ENCODE measurements at places on chromosomes 4 and X.

DNA sequence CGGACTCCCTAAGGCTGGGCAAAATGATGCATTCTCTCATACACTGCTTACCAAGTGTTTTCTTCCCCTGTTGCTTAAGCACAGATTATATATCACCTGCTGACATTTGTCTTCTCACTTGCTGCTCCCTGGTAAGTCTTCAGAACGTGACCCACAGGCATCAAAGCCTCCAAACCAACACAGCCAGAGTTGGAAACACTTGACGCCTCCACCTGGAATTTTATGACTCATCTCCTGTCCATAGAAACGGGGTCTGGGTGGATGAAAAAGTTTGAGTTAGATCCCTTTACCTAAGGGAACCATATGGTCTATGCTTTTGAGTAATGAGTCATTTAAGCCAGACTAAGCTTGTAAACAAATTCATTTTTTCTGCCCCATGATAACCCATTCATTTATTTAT, 251.6 kb downstream of the USP46 start:
- no peak for DNase-seq

DNA sequence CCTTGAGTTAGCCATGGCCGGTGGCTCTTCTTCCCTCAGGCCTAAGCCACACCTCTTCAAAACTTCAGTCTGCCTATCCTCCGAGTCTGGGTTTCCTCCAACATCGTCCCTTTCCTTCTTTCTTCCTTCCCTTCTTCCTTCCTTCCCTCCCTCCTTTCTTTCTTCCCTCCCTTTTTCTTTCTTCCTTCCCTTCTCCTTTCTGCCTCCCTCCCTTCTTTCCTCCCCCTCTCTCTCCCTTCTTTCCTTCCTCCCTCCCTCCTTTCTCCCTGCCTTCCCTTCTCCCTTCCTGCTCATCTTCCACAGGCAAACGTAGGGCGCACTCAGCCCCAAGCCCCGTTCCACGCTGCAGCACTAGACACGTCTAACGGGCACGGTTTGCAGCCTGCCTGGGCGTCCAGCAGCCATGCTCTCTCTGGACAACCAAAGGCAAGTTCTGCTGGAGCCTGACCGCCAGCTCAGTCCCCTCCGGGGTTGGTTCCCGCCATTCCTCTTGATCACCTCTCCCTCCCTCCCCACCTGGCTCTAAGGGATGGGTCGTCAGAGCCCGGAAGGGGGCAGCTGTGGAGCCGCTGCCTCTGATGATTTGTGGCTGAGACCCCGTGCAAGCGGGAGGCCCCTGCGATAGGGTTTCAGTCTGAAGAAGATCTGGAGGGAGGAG, 34.1 kb upstream of the CLDN24 start:
- no peak for DNase-seq

- no peak for DNase-seq
These were observed 164.2 kb upstream of the ACTRT1 start for GRCh38 chrX:128216364-128216763.

DNA sequence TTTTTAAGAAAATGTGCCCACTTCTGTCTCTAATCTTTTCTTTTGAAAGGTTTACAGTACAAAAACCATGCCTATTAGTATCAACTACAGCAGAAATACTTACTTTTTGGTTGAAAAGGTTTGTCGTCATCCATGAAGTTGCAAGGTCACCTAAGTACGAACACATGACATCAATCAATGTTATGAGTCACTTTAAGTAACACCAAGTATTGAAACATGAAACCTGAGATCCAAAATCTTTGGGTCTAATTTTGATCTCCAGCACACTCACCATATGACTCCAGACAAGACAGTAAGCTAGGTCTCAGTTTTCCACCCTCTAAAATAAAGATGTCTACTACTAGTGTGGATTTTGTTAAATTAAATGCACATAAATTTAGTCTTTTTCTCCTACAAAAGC, 8.4 kb downstream of the ZNF280C start:
- DNase-seq: no peak

GRCh38 chr4:17112292-17112659, 213.8 kb upstream of the LDB2 start:
- DNase-seq: no peak

DNA sequence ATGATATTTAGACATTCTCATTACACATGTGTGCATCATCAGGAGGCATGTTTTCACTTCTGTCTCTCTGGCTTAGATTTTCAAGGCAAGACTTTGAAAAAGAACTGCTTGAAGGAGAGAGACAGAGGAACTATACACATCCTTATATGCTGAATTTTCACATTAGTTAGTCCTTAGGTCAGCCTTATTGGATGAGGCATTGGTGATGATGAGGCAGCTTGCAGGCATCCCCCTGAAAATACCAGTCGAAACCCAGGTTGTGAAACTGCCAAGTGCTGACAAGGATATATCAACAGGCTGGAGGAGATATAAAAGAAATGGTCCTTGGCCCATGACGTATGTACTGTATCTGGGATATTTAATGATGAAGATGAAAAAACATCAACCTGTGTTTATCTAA, 297.2 kb upstream of the AADAT start:
- DNase-seq: no peak

DNA sequence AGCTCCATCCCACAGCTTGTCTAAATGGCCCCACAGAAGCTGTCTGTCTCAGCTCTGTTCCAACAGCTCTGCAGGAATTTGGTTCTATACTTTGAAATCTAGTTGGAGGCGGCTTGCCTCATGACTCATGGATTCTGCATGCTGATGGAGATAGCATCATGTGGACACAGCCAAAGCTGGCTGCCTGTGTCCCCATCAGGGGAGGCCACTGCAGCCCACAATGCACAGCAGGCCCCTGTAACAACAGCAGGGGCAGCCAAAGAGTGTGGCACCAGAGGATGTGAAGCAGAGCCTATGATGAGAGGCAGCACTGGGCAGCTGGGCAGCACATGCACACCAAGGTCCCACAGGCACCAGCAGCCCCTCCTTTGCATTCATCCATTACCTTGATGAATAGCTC, 67.2 kb downstream of the DCAF12L1 start:
- DNase-seq: no peak

DNA sequence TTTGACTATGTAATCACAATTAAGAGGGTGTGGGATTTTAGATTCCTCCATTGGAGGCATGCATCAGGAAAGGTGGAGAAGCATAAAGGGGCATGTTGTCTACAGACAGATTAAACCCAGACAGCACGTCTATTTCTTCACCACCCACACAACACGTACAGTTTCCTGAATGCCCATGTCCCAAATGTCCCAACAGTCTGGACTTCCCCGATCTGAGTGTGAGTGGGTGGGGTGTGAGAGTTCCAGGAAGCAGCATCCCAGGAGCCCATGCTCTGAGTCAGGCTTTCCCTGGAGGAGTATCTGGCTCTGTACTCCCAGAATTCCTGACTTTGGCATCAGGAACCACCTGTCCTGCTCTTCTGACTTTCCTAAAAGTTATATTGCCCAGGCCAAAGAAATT, 30.8 kb upstream of the NDP start:
- no peak for DNase-seq

- DNase-seq: no peak
These were observed 332.3 kb downstream of the ADGRL3 start for GRCh38 chr4:61532336-61533000.

GRCh38 chr4:172997217-172997609, 171.4 kb upstream of the GALNT7 start:
- no peak for DNase-seq

DNA sequence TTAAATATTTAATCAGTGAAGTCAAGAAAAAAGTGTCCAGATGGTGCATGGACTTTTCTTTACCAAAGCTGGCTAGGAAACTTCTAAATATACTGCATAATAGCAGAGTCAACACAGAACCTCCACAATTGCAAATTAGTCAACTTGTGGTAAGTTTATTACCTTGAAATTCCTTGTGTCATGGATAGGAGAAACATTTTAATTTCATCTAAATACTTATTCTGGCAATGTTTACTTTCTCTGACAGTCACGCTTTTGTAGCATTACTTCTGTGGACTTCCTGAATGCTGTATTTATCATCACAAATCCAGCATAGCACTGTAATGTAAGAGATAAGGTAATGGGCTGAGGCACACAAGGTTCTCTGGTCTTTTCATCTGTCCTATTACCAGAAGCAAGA, 2266.1 kb downstream of the PCDH7 start:
- no peak for DNase-seq

Measured in RWPE2 (cell line).